ENCODE measurements at places on chromosomes 13 and 19.
A peak's percentile ranks its signal among the peaks of the same experiment; 100 is the strongest.

GRCh38 chr13:48561466-48562235, 28.8 kb upstream of the RCBTB2 start:
- DNase-seq: no peak

GRCh38 chr13:26929971-26930730, 169.6 kb upstream of the GPR12 start:
- DNase-seq: peak; percentile 68

DNA sequence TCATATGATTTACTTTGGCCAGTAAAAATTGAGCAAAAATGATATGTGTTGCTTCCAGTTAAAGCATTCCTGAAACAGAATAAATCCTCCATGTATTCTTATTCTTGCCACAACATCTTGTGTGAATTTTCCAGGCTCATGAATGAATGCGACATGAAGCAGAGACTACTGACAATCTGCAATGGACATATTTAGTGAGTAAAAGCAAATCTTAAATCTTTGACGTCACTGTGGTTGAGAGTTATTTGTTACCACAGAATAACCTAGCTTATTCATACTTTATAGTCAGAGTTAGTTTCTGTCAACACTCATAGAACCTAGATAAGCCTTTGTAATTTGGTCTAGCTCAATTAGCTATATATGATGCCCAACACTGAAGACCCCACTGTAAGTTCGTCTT, 1443.1 kb downstream of the PCDH9 start:
- no peak for DNase-seq

- no peak for DNase-seq
These were observed 19.3 kb upstream of the RASA3 start for GRCh38 chr13:114151565-114152284.

All from left cardiac atrium (tissue), 4 donors.